ENCODE measurements at places on chromosomes 4 and X. TPM values are rescaled to one million over a fixed set of nuclear protein-coding genes. Genes with fewer than 3 reads are reported as not detected.

DNA sequence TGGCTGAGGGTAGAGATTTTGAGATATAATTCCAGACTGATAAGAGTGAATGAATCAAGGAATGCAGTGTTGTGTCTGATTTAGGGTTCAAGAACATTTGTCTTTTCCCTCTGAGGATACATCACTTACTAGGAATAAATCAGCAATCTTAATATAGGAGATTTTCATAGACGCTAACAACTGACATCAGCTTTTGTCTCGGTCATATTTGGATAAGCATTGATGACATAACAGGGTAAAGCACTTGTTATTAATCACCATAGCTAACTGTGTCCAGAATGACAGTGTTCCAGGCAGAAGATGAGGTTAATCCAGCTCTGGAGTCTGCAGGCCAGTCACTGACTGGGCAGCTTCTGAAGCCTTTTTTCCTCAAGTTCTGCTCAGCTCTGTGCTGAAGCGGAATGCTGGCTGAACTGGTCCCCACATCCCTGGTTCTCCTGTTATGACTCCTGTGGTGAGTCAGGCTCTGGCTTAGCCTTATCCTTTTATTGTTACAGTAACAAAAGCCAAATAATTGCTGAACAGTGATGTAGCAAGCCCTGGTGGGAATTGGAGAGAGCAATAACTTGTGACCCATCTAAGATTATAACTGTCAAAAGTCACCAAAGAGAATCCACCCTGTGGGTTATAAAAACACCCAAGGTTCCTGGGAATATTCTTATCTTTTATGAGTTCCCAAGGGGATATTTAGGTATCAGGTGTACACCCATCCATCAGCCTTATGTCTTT is 41.8 kb downstream of the FNIP2 start:
- peak overlapping the region; percentile 2 for H3K4me3 ChIP-seq
- DNase-seq: no peak
- H3K36me3 ChIP-seq: no peaks in the 10 kb centered on the region
- H3K27me3 ChIP-seq: no peaks in the 10 kb centered on the region
- H3K4me1 ChIP-seq: no peaks in the 10 kb centered on the region

PDGFRA gene
- not detected for total RNA-seq

FAM241A gene
- 3.9 TPM for total RNA-seq

DNA sequence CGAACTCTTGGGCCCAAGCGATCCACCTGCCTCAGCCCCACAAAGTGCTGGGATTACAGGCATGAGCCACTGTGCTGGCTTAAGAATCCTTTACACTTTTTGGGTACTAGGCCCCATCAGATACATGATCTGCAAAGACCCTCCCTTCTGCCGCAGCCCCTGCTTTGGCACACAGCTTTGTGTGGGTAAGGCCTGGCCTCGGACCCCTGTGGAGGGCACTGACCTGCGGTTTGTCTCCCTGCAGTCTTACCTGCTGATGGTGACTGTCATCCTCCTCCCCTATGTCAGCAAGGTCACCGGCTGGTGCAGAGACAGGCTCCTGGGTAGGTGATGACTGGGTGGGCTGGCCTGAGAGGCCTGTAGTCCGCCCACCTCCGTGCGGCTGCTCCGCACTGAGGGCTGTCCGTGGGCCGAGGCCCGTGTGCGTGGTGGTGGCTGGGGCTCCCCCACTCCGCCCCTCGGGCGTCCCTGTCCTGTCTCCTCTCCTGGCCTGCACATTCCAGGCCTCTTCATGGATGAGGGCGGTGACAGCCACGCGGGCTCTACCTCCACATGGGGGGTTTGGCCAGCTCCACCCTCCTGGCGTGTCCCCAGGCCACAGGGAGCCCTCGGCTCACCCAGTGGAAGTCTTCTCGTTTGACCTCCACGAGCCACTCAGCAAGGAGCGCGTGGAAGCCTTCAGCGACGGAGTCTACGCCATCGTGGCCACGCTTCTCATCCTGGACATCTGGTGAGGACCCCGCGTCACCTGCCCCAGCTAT is 18.0 kb downstream of the DGKQ start:
- H3K27ac ChIP-seq: no peak overlapping the region
- no peaks in the 10 kb centered on the region for H3K4me1 ChIP-seq
- H3K27me3 ChIP-seq: no peaks in the 10 kb centered on the region

GNL3L gene
- total RNA-seq: 38.5 TPM

DNA sequence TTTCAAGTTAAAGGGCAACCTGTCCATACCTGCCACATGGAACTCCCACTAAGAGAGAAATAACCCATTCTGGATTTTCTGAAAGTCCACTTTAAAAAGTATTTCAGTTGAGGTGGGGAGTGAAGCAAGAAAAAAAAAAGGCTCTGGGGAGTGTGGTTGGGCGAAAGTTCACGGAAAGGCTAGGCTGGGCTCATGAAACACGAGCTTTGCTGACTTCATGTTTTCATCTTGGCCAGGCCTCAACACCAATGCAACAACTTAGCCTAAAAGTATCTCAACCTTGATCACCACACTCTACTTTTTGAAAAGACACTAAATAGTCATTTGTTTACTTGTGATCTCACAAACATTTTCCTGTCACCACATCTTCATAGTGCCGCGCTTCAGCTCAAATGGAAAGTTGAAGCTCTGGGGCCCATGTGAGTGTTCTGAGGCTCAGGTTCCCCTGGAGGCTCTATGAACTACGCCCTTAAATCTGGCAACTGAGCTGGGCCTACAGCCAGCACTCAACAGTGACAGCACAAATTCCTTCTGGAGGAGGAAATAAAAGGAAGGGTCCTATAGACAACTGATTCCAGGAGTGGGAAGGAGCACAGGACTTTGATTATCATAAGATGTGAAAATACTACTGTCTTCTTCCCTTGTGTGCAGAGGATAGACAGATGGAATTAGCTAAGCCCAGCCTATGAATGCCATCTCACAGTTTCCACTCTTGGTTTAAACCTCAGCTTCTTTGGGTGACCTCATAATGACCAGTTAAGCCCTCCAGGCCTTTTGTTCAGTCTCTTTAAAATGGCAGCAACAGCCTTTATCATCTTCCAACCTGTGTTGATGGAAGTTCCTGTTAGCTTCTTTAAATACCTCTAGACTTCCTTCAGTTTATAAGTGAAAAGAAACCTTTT is 5.1 kb downstream of the CD40LG start:
- no peaks in the 10 kb centered on the region for H3K27me3 ChIP-seq
- H3K36me3 ChIP-seq: peaks cover 15% of the 10 kb centered on the region
- peak overlapping the region; percentile 90 for H3K4me3 ChIP-seq
- peak overlapping the region; percentile 51 for H3K27ac ChIP-seq

AWAT2 gene
- total RNA-seq: not detected

RHOXF1 gene
- 4.7 TPM for total RNA-seq

GRCh38 chr4:189530848-189531247 is 409.8 kb upstream of the FRG1 start:
- no peak overlapping the region for H3K4me3 ChIP-seq
- no peaks in the 10 kb centered on the region for H3K4me1 ChIP-seq
- no peaks in the 10 kb centered on the region for H3K27me3 ChIP-seq
- H3K36me3 ChIP-seq: no peaks in the 10 kb centered on the region
- DNase-seq: no peak

GRCh38 chr4:16005676-16006075 is 42.7 kb upstream of the FGFBP2 start:
- no peak overlapping the region for H3K4me3 ChIP-seq
- no peaks in the 10 kb centered on the region for H3K36me3 ChIP-seq
- no peaks in the 10 kb centered on the region for H3K4me1 ChIP-seq
- no peak for DNase-seq

- no peak overlapping the region for H3K4me3 ChIP-seq
- no peak for DNase-seq
- no peaks in the 10 kb centered on the region for H3K27me3 ChIP-seq
- H3K4me1 ChIP-seq: no peaks in the 10 kb centered on the region
- no peaks in the 10 kb centered on the region for H3K36me3 ChIP-seq
Measured at GRCh38 chr4:114782415-114783214, 184.0 kb downstream of the UGT8 start.

HPSE gene
- total RNA-seq: 9.1 TPM

- no peaks in the 10 kb centered on the region for H3K36me3 ChIP-seq
- H3K4me1 ChIP-seq: no peaks in the 10 kb centered on the region
- no peak overlapping the region for H3K4me3 ChIP-seq
Measured at GRCh38 chr4:3451956-3452355, 10.2 kb downstream of the HGFAC start.

IDUA gene
- 55.5 TPM for total RNA-seq

DNA sequence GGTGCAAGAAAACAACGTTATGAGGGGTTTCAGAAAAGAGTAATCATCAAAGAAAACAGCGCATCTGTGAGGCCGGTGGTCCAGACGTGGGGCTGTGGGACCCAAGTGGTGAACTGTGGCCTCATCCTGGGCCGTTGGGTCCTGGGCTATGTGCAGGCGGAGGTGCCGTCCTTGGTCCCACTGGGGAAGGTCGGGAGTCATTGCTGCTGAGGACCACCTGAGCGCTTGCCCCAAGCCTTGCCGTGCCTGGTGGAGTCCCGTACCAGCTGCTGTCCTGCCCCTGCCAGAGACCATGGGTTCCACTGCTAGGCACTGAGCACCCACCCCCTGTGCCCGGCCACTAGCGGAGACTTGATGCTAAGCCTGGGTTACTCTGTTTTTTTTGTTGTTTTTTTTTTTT is 25.5 kb upstream of the UVSSA start:
- no peak overlapping the region for H3K27ac ChIP-seq
- DNase-seq: no peak
- no peak overlapping the region for H3K4me3 ChIP-seq
- no peaks in the 10 kb centered on the region for H3K4me1 ChIP-seq
- H3K27me3 ChIP-seq: no peaks in the 10 kb centered on the region

DNA sequence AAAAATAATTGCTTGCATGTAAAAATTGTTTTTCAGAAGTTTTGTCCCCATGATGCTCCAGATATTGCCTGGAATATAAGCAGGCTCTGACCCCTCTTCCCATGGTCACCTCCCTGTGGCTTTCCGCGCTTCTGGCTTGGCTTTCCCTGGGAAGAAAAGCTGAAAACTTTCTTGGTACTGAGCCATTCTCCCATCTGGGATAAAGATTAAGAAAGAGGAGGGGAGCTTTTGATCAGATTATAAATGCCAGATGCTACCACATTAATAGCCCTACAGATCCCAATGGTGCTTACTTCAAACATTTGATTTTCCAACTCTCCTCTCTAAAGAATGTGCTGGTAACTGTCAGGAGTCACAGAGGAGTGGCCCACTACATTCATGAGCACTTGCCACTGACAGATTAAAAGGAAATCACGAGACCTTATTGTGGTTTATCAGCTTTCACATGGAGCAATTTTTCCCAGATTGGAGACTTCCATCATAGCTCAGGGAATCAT is 54.4 kb upstream of the GAB1 start:
- no peaks in the 10 kb centered on the region for H3K4me1 ChIP-seq
- no peak overlapping the region for H3K4me3 ChIP-seq
- no peak overlapping the region for H3K27ac ChIP-seq
- no peaks in the 10 kb centered on the region for H3K27me3 ChIP-seq
- DNase-seq: no peak

GRCh38 chrX:3461397-3462165 is 115.1 kb upstream of the MXRA5 start:
- no peaks in the 10 kb centered on the region for H3K4me1 ChIP-seq
- H3K27ac ChIP-seq: no peak overlapping the region
- H3K27me3 ChIP-seq: no peaks in the 10 kb centered on the region
- H3K36me3 ChIP-seq: no peaks in the 10 kb centered on the region
- no peak overlapping the region for H3K4me3 ChIP-seq

GRCh38 chrX:31572360-31572759 is 500.5 kb upstream of the FTHL17 start:
- no peaks in the 10 kb centered on the region for H3K36me3 ChIP-seq
- H3K4me1 ChIP-seq: no peaks in the 10 kb centered on the region
- no peak overlapping the region for H3K27ac ChIP-seq
- no peaks in the 10 kb centered on the region for H3K27me3 ChIP-seq
- H3K4me3 ChIP-seq: no peak overlapping the region

DNA sequence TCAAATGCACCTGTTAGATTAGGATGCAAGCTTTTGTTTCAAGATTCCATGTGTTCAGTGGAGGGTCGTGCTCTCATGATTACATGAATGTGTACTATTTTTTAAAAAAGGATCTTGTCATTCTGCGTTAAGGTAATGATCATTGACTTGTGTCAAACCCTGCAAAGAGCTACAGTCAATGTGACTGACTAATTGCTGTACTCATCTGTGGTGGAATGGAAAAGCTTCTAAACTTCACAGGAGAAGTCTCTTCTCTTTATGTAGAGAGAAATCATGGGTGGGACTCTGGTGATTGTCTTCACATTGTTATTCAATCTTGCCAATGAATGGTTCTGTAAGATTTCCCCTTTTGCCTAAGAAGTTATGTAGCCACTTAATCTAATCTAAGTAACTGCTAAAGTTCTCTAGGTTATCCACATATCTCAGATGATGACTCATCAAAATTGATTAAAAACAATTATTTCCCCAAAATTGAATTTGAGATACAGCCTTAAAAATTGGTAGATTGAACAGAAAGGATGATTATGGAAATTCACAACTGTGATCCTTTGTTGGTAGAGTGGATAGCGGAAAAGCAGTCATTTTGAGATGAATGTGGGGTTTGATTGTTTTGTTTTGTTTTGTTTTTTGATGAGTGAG is 6.7 kb downstream of the MAGEE1 start:
- peaks cover 1% of the 10 kb centered on the region for H3K4me1 ChIP-seq
- no peak overlapping the region for H3K27ac ChIP-seq
- no peaks in the 10 kb centered on the region for H3K36me3 ChIP-seq
- H3K27me3 ChIP-seq: no peaks in the 10 kb centered on the region
- H3K4me3 ChIP-seq: no peak overlapping the region

DNA sequence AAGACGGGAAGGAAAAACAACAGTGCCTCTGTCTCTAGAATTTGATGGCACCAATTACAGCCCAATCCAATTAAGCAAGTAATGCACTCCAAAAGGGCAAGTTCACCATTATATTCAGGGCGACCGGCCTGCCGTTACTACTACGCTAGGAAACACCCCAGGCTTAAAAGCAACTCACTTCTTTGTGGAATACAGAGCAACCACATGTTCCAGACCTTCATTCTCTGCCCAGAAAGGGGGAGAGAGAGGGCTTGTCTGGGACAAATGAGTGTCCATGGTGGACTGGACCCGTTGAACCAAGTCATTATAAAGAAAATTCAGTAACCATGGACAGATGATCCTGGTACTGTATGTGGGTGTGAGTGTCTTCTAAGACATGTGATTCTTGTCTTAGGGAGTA is 1.6 kb downstream of the KDR start:
- no peak overlapping the region for H3K4me3 ChIP-seq
- no peak overlapping the region for H3K27ac ChIP-seq
- H3K36me3 ChIP-seq: no peaks in the 10 kb centered on the region
- H3K27me3 ChIP-seq: peaks cover 4% of the 10 kb centered on the region

HTN3 gene
- total RNA-seq: not detected

GRCh38 chr4:86831262-86832130 is 17.7 kb downstream of the SLC10A6 start:
- no peaks in the 10 kb centered on the region for H3K27me3 ChIP-seq
- H3K36me3 ChIP-seq: no peaks in the 10 kb centered on the region
- H3K4me1 ChIP-seq: no peaks in the 10 kb centered on the region
- H3K27ac ChIP-seq: no peak overlapping the region
- DNase-seq: no peak

- H3K4me1 ChIP-seq: no peaks in the 10 kb centered on the region
- DNase-seq: no peak
- H3K27me3 ChIP-seq: no peaks in the 10 kb centered on the region
Measured at GRCh38 chrX:134761788-134762187, 103.5 kb upstream of the PLAC1 start.

All from CD4-positive, CD25-positive, alpha-beta regulatory T cell (primary cell).